Activated T-helper 17 cell treated with anti-CD3 and anti-CD28 coated beads, Interleukin-2, amount 50 U/mL, for 72 hours (primary cell): ENCODE measurements at places on chromosomes 16 and 17. TPM values are rescaled to one million over a fixed set of nuclear protein-coding genes. Genes with fewer than 3 reads are reported as not detected.

DHRS7C gene
- total RNA-seq, result not detected

DNA sequence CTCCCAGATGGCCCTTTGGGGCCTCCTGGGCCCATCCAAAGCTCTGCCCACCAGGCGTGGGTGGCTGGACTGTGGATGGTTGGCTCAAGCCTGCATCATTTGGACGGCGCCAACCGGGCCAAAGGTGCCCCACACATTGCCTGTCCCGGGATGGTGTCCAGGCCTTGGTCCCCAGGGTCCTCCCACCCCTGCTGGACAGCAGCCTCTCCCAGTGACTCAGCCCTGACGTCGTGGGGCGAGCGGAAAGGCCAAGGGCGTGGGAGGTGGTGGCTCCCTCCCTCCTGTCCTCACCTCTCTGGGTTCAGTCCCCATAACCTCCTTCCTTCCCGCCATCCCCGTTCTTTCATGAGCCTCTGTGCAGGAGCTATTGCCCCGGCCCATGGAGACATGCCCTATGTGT, 42.1 kb upstream of the DLX4 start:
- no peak for ATAC-seq

DNA sequence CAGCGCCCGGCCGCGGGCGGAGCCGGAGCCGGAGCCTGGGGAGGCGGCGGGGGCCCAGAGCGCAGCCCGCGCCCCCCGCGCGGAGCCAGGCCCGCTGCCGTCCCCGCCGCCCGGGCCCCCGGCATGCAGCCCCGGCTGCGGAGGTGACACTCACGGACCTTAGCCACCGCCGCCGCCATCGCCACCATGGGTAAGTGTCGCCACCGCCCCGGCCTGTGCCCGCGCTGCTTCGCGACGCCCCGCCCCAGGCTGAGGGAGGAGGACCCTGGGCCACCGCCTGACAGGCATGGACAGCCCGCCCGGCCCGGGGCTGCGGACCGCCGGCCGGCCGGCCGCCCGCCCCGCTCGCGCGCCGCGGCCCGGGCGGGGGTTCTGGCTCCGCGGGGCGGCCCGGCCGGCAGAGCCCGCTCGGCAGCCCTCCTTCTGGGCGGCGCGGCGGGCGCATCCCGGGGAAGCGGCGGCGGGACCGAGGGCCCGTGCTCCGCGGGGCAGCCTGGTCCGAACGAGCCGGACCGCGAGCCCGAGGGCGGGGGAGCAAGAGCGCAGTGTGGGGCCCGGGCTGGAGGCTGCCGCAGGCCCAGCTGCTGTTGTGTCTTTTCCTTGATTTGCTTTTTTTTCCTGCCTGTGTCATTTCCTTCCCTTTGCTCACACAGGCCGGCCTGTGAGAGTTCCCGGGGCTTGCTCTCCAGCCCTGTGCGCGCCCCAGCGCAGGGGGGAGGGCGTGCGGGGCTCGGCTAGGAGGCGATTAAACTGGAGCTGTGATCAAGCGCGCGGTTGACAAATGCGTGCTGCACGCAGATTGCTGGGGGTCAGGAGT, 565 bp downstream of the MAP3K3 start:
- ATAC-seq, result peak; percentile 46

DNA sequence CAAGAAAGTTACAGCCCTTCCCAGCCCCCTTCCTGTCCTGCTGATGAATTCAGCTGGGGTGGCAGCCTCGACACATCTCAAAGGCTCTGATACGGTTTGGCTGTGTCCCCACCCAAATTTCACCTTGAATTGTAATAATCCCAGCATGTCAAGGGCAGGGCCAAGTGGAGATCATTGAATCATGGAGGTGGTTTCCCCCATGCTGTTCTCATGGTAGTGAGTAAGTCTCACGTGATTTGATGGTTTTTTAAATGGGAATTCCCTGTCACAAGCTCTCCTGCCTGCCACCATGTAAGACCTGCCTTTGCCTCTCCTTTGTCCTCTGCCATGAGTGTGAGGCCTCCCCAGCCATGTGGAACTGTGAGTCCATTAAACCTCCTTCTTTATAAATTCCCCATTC, 163.2 kb upstream of the FOXF1 start:
- ATAC-seq, result no peak
